CD4-positive, alpha-beta memory T cell (primary cell): ENCODE measurements at places on chromosomes 3 and 15. TPM values are rescaled to one million over a fixed set of nuclear protein-coding genes. Genes with fewer than 3 reads are reported as not detected.

CFAP100 gene
- not detected for polyA plus RNA-seq

PLSCR5 gene
- polyA plus RNA-seq, result not detected

SEMA3B gene
- polyA plus RNA-seq, result not detected

ITIH3 gene
- polyA plus RNA-seq, result not detected

SCN11A gene
- not detected for polyA plus RNA-seq

MLF1 gene
- polyA plus RNA-seq, result 5.0 TPM
